ENCODE measurements at places on chromosomes 5 and 9.
A peak's percentile ranks its signal among the peaks of the same experiment; 100 is the strongest.

DNA sequence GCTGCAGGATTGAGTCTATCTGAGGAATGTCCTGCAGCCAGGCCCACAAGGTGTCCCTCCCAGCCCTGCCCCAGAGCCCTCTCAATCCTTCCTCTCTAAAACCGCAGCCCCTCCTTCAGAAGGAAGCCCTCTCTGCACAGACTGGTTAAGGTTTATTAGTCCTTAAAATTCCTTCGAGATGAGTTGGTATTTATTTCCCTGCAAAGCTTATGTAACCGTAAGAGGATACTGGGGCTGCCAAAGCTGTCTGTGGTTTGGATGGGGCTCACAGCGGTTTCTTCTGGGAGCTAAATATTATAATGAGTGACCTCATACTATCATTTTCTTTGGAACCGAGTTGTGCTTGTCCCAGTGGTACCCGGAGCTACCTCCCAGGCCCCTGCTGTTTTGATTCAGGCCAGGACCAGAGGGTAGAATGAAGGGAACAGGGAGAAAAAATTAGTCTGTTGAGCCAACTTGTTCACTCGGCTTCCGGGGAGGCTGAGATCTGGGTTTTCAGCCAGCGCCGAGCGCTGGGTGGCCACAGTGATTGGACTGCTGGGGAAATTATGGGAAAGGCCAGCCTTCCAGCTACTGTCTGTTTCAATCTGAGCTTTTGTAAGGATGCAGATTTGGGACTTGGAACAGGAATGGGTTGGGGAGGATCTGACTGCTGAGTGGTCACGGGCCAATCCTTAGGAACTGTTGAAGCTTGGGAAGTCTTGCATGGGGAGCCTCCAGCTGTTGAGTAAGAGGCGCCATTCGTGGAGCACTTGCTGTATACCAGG is 107.5 kb downstream of the NDFIP1 start:
- no peak for DNase-seq

DNA sequence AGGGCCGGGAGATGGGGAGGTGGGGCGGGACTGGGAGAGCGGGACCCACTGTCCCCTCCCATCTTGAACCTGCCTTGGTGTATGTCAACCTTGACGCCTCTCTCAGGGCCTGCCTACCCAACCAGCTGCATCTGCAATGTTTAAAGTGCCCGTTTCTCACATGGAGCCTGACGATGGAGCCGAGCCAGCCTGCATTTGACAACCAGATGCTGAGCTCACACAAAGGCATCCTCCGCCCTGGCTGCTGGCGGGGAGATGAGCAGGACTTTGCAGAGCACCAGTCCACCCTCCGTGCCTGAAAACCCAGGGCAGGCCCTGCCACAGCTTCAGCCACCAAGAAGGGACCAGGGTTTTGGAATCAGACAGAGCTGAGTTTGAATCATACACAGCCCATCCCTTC is 141.1 kb upstream of the SMIM23 start:
- DNase-seq: no peak

DNA sequence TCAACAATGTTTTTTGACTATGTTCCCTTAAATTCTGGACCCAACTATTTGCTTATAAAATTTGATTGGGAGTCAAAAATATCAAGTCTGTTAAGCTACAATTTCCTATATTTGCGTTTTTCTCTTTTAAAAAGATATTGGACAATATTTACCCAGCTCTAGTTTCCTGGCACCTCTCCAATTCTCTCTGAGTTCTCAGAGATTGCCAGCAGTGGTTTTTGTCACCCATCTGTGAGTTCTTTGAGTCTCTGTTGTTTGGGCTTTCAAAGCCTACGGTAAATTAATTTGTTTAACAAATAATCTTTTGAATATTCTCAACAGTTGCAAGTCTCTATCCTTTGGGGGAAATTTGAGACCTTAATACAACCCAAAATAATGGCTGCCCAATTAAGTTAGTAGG is 174.2 kb upstream of the PUM3 start:
- DNase-seq: no peak

GRCh38 chr5:144857454-144857853 is 686.8 kb downstream of the KCTD16 start:
- DNase-seq: no peak

DNA sequence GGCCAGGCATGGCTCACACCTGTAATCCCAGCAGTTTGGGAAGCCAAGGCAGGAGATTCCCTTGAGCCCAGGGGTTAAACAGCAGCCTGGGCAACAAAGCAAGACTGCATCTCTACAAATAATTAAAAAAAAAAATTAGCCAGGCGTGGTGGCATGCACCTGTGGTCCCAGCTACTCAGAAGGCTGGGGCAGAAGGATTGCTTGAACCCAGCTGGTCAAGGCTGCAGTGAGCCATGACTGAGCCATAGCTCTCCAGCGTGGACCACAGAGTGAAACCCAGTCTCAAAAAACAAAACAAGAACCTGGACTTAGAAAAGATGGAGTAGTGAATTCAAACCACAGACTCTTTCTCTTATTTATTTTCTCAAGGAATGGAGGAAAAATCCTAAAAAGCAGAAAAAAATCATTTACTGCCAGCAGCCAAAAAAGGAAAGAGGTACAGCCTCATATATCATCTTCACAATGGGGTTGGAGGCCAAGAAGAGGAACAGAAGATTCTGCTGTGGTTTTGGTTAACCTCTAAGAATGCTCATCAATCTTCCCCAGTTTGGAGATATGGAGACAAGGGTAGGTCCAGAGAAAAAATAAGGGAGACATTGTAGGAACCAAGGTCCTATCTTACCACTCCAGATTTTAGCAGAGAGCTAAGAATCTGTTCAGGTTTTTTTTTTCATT is 40.0 kb upstream of the MYO10 start:
- no peak for DNase-seq

GRCh38 chr9:22008717-22009505 is at the start of gene CDKN2B:
TSS of gene CDKN2B (minus strand) at chr9:22009305. CDS start at chr9:22008953, 352 bp downstream.
- peak; percentile 74 for DNase-seq

DNA sequence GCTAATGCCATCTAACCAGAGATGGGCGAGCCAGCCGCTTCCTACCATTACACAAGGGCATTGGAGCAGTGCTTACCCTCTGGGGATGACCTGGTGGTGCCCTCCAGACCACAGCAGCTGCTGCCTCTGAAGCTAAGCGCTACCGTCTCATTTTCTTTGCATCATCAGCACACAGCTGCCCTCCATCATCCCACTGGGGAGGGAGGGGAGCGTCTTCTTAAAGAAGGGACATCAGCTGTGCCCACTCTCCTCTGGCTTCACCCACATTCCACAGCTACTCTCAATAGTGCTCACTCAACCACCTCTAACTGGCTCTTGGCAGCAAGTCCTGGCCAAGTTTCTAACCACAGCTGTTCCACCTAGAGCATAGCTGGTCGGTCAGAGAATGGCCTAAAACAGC is 503.4 kb downstream of the NFIB start:
- DNase-seq: no peak

DNA sequence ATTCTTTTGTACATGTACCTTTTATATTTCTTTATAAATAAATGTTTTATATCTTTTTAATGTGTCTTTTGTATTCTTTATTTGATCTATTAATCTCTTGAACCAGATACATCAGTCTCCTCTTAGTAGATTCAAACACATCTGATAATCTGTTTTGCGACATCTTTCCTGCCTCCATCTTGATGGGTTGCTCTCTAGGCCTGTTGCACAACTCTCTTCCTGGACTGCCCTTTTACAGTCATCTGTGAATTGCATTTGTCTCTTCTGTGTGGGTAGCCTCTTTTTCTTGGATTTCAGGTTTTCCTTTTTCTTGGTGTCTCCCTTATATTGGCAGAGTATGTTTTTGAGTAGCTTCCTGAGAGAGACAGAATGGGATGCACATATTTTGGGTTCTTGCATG is 6.2 kb downstream of the ZFYVE16 start:
- DNase-seq: no peak

DNA sequence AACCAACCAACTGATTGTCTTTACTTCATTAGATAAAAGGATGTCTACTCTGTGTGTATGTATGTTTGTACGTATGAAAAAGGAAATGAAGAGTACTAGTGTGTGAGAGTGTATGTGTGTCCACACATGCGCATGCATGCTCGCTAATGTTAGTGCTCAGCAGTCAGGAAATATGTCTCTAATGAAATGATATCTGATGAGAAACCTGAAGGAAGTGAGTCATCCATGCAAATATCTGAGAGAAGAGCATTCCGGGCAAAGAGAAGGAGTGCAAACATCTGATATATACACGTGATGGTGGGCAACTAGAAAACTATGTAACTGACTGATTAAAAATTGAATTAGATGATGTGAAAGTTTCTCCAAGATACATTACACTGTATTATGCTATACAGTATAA is 29.6 kb upstream of the UGCG start:
- no peak for DNase-seq

DNA sequence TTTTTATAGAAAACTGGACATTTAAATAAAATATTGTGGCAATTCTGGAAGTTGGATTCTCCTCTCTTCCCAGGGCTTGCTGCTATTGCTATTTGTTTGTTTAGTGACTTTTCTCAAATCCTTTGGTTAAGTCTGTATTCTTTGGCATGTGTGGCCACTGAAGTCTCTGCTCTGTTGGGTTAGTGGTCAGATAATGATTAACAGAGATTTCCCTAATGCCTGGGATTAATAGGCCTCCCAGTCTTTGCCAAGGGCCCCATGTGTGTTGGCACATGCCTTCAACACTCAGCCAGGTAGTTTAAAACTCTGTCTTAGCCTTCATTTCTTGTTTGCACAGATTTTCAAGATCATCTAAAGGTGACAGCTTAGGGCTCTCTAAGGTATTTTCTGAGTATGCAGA is 92.8 kb upstream of the EPB41L4A start:
- no peak for DNase-seq

GRCh38 chr9:113011911-113012381 is at the start of gene ZNF883:
TSS of gene ZNF883 (minus strand) at chr9:113012192.
- DNase-seq: peak; percentile 30

DNA sequence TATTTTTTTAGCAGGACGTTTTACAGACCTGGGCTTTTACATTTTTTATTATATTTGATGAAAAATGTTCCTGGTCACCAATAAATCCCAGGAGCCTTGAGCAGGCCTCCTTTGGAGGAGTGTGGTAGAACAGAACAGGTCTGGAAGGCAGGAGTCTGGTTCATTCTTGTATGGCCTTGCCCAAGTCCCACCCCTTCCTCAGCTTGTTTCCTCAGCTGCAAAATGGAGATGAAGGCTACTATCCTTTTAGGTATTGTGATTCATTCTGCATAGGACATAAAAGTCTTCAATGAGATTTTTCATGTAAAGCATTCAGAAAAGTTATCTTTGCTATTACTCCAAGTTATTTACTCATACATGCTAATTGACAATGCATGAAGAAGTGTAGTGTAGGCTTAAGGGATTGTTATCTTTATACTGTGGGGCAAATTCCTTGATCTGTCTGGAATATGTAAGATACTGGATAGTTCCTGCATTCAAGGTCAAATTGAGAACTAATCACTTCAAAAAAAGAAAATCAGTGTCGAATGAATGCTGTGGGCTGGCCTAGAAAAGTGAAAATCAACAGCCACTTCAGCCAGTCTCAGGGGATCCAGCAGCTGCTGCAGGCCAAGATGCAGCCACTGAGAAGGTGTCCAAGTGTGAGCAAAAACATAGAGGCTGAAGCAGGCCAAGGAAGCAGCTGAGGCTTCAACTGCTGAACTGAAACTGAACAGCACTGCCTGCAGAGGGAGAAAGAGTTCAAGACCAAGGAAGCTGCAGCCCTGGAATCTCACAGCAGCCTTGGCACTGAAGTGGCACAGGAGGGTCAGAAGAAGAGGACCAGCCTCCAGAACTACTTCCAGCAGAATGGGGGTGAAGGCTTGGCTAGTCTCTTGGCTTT is 15.5 kb upstream of the SLC36A3 start:
- no peak for DNase-seq

GRCh38 chr5:8826508-8826907 is 719.4 kb downstream of the SEMA5A start:
- no peak for DNase-seq

GRCh38 chr5:158570502-158570901 is 529.2 kb downstream of the EBF1 start:
- no peak for DNase-seq

DNA sequence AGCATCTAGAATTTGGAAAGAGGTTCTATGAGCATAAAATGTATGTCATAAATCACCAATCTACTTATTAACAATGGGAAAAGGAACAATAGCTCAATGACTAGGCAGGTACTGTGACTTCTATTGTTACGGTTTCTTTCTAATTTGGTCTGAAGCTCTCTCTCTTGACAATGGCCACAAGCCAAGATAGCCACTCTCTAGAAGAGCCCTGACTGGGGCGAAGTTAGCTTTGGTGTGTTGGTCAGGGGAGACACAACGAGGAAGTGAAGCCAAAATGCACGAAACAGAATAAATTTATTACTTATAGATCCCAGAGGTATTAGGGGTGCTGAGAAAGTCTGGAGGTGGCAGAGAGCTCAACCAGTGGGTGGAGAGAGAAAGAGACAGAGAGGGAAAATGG is 9.4 kb upstream of the RAD23B start:
- no peak for DNase-seq

DNA sequence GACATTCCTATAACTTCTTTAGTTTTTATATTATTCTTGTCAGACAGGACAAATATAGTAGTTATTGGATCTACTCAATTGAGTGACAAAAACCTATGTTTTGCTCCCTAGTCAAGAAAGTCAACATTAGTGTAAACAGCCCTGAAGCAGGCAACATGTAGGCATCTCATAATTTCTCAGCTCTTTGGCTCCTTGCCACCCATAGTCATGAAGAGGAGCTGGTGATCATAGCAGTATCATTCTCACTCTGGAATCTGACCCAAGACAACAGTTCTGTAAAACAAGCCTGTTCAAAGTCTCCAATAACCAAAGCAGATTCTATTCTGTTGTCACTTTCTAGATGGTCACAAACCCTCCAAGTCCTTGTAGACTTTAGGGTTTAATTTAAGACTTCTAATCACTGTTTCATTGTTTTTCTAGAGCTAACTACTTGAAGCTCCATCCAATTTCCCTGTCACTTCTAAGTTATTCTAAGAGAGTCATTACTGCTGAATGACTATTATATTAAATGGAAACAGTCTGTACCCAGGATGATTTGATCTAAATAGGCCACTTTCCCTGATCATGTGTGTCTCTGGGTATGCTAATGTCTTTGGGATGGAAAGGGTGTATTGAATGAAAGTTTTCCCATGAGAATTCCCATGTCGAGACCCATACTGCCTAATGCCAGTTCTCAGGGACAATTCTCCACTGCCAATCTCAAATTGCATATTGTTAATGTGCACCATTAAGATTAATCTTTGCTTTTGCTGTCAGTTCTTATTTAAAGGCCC is 533.3 kb downstream of the ACTL7B start:
- DNase-seq: no peak

GRCh38 chr9:121541256-121541655 is 41.6 kb upstream of the GGTA1 start:
- DNase-seq: no peak

GRCh38 chr9:133976887-133977286 is 15.2 kb downstream of the VAV2 start:
- no peak for DNase-seq

DNA sequence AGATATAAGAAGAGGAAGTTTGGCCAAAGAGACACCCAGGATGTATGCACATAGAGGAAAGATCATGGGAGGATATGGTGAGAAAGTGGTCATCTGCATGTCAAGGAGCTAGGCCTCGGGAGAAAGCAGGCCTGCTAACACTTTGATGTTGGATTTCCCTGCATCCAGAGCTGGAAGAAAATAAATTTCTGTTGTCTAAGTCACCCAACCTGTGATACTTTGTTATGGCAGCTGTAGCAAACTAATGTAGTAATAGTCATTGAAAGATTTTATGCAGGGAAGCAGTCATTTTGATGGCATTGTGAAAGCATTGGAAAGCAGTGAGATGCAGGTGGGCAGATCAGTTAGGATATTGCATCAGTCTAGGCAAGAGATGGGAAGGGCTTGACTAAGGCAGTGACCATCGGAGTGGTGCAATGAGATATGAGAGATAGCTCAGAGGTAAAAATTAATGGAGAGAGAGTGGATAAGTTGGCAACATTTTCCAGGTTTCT is 24.5 kb upstream of the FOCAD start:
- DNase-seq: no peak
